H7 (cell line): ENCODE measurements at places on chromosomes 4 and X. TPM values are rescaled to one million over a fixed set of nuclear protein-coding genes. Genes with fewer than 3 reads are reported as not detected.

TNMD gene
- 24.2 and 30.0 TPM in 2 replicates for total RNA-seq

- no peak for DNase-seq
Observed at GRCh38 chr4:8239226-8239625, 30.3 kb upstream of the HTRA3 start.

- DNase-seq = no peak
Observed at GRCh38 chr4:102598086-102598761, 97.1 kb downstream of the NFKB1 start.

- no peak for DNase-seq
Observed at GRCh38 chrX:127466211-127466610, 586.0 kb downstream of the ACTRT1 start.
